ENCODE measurements at places on chromosomes 13 and 19.
A peak's percentile ranks its signal among the peaks of the same experiment; 100 is the strongest.

DNA sequence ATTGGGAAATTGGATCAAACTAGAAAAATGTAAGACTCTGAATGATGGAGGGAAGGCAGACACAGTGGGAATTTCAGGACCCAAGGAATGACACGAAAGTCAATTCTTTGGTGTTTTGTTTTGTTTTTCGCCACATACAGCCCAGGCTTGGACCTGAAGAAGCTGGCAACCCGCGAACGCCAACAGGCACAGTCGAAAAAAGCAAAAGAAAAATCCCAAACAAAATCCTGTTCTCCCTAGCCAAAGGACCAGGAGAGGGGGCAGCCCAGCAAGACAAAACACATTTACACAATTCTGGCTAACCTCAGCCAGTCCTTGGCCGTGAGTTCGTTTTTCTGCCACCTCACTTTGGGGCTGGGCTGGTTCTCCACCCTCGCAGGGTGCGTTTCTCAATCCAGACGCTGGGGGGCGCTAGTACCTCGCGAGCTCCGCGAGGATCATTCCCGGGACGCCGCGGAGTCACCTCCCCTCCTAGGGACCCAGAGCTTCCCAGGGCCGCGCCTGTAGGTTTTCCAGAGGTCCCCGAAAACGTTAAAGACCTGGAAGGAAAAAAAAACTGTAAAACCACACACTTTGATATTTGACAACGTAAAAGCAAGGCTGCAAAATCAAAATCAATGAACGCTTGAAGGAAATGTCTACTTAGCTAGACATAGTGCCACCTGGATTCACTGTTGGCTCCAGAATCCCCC is 34.9 kb upstream of the TPM4 start:
- peak; percentile 91 for DNase-seq

DNA sequence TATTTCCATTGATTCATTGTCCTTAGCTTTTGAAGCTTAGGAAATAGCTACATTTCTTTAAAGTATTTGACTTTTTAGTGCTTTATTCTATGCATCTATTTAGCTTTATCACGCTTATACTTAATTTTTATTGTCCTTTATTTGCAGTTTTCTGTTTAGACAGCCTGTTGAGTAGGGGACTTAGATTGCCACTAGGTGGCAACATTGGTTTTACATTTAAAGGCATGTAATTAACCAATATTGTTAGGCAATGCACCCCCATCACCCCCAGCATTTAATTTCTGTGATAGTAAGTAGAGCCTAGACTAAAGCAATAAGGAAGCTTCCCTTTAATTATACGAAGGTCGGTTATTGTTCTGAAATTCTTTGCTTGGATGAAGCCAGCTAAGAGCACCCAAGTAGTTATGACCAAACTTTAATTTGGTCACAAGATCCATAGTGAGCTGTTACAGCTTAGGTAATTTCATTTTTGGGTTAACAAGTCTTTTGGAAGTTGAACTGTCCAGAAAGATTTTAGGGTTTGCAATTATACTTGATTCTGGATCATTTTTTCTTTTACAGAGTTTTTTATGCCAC is 36.5 kb downstream of the B3GLCT start:
- no peak for DNase-seq

- no peak for DNase-seq
Measured at GRCh38 chr19:16325161-16325527, 518 bp downstream of the KLF2 start.

GRCh38 chr13:35856721-35857364 is 274.3 kb downstream of the DCLK1 start:
- DNase-seq = no peak

DNA sequence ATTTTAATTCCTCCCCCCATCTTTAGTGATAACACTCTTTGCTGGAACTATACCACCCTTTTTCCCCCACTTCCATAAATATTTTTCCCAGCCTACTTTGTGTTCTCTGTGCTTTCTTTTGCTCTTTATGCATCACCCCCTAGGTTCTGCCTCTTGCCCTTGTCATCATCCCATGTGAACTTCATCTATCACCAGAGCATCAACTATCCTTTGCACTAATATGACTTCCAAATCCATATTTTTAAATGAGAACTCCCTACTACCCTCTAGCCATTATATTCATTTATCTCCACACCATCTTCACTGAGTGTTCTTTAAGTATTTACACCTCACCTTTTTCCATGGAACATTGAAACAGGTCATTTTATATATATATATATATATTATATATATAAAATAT is 452.7 kb downstream of the FOXO1 start:
- no peak for DNase-seq

DNA sequence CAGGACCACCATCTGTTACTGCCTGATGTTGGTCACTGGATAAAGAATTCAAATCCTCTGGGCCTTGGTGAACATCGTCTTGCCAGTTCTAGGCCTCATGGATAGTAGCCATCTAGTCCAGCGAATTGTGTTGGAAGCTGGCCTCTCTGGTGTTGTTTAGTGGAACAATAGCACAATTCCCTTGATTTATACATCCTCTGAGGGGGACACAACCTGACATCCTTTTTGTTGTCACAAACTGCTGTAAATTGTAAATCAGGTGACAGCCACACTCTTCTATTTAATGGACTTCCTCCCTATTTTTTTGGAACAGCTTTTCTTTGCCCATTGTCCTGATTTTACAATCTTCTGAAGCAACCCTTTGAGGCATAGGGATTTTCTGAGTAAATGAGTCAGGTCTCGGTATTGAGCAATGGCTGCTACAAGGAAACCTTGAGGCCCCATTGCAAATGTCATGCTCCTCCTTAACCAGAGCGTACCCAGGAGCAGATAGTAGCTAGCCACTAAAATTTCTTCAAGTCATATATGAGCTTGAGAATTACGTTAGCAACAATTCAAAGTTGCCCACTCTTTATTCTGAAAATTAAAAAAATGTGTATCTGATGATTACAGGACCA is 263.3 kb downstream of the COG6 start:
- no peak for DNase-seq

GRCh38 chr19:34431681-34432402 is 3.7 kb downstream of the UBA2 start:
- DNase-seq = no peak

GRCh38 chr13:40271931-40272775 is 394.3 kb downstream of the FOXO1 start:
- DNase-seq = peak; percentile 23

DNA sequence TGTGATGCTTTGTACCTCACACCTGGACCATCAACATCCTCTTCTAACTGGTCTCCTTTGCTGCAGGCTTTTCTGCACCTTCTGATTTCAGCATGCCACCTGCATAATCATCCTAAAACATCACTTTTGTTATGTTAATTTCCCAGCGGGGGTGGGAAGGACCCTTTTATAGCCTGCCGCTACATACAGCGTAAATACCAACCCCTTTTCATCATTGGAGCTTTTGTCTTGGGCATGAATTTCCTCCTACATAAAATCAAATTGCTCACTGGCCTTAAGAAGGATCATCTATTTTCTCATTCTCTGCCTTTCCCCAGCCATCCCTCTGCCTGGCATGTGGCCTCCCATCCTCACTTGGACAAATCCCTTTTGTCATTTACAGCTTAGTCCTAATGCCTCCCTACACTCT is 124.7 kb downstream of the RBM26 start:
- DNase-seq = no peak

DNA sequence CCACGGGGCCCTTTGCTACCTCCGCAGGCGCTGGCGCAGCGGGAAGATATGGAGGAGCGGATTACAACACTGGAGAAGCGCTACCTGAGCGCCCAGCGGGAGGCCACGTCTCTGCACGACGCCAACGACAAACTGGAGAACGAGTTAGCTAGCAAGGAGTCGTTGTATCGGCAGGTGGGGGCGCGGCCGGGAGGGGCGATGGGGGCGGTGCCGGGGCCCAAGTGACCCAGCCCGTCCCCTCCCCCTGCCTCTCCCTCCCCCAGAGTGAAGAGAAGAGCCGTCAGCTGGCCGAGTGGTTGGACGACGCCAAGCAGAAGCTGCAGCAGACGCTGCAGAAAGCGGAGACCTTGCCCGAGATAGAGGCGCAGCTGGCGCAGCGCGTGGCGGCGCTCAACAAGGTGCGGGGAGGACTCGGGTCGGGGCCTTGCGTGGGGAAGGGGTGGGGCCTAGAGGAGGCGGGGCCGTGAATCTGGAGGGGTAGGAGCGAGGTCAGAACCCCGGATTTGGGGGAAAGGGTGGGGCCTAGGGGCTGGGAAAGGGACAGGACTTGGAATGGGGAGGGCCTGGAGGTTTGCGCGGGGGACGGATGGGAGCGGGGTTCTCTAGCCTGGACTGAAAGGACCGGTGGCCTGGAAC is 13.7 kb downstream of the PPFIA3 start:
- no peak for DNase-seq

GRCh38 chr13:76463314-76463713 is 422.9 kb downstream of the KCTD12 start:
- no peak for DNase-seq

DNA sequence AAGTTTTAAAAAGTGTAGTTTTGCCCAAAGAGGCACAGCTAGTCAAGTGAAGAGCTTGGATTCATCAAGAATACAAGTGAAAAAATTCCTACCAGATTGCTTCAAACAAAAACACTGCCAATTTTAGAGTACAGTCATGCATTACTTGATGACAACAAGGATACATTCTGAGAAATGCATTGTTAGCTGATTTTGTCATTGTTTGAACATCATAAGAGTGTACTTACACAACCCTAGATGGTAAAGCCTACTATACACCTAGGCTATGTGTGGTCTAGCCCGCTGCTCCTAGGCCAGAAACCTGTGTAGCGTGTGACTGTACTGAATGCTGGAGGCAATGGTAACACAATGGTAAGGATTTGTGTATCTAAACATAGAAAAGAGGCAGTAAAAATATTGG is 41.1 kb downstream of the TMTC4 start:
- no peak for DNase-seq

Data from pancreas (tissue), 10 donors.